Tibial nerve (tissue), 4 donors: ENCODE measurements at places on chromosomes 2 and 18. TPM values are rescaled to one million over a fixed set of nuclear protein-coding genes. Genes with fewer than 3 reads are reported as not detected.

Gene DPY30
- total RNA-seq: 53.5 TPM

Gene IL36G
- not detected for total RNA-seq

Gene LYG2
- total RNA-seq: not detected

Gene ALPG
- total RNA-seq: not detected

Gene G6PC2
- total RNA-seq: not detected

Gene TMEM87B
- 11.9 TPM for total RNA-seq

Gene NTSR2
- total RNA-seq: 2.1 TPM

Gene SLC23A3
- total RNA-seq: not detected

Gene RPRM
- not detected for total RNA-seq

Gene EFEMP1
- total RNA-seq: 253 TPM

Gene FTCDNL1
- total RNA-seq: 3.9 TPM

Gene TRIM43
- total RNA-seq: not detected

Gene ZNF892
- total RNA-seq: 7.7 TPM

Gene PRSS56
- total RNA-seq: not detected

Gene GPR155
- 16.8 TPM for total RNA-seq
